Muscle of leg (tissue), 16 donors: ENCODE measurements at places on chromosomes 2 and 18. TPM values are rescaled to one million over a fixed set of nuclear protein-coding genes. Genes with fewer than 3 reads are reported as not detected.

- DNase-seq: no peak
Measured at GRCh38 chr2:232133078-232133477, 171.6 kb downstream of the DIS3L2 start.

Gene NFATC1
- total RNA-seq: 7.0 TPM

- no peak for DNase-seq
Measured at GRCh38 chr2:127631541-127631996, 14.4 kb upstream of the GPR17 start.

Gene CTNNA2
- 0.62 TPM for total RNA-seq

Gene MALL
- 6.3 TPM for total RNA-seq

GRCh38 chr2:119011162-119011909 lies 69.3 kb downstream of the MARCO start:
- DNase-seq: peak; percentile 30

Gene GKN1
- total RNA-seq: 0.09 TPM

DNA sequence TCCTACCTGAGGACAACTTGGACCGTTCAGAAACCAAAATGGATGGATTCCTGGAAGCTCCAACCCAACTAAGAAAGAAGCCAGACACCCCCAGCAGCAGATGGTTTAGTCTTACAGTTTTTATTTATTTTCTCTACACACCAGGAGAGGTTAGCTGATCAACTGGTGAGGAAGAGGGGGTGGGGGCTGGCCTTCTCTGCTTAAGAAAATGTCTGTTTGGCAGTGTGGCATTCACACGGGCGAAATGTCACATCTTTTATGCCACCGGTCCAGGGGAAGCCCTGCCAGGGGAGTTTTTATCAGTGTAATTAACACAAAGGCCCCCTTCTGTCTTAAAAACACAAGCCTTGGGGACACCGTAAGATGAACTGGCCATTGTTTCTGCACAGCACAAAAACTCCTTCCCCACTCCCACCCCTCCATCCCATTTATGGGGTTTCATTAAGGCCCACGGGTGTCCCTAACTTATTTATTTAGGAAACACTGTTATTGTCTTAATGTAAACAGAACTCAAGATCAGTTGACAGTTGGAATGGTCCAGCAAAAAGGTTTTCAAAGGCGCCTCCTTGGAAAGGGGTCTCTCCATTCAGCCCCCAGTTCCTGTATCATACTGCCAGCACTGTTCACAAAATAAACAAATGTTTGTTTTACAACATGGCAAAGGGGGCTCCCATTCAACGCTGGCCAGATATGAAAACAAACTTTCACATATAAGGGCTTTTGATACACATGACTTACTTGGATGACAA lies 217.0 kb downstream of the C1D start:
- no peak for DNase-seq

DNA sequence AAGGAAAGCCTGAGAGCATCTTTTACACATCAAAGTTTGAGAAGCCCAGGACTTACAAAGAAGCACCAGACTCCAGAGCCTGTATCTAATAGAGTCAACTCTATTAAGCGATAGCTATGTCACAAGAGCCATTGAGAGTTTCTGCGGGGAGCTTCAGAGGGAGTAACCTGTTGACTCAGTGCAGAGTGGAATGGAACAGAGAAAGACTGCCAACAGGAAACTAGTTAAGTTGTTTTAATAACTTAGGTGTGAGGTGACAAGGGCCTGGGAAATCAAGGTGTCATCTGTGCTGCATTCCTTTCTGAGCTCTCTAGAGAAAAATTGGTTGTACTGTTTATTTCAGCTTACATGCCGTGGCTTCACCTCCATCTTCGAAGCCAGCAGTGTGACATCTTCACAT lies 513.8 kb upstream of the POU3F3 start:
- DNase-seq: no peak

DNA sequence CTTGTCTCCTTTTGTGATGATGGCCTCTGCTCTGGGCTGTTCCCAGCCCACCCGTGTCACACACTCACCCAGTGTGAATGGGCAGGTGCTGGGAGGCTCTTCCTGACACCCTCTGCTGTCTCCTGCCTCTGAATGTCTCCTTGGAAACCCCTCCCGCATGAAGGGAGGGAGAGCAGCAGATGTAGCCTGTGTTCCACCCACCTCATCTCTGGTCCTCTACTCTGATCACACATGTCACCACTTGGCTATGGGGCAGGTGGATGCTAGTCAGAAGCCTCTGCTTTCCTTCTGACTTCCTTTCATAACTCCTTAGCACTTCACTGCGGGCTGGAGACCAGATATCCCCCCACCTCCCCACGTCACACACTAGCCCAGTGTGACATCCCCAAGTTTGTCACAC lies 23.9 kb downstream of the EFR3B start:
- no peak for DNase-seq

- no peak for DNase-seq
Measured at GRCh38 chr18:79607361-79607952, 72.1 kb upstream of the CTDP1 start.
